ENCODE measurements at places on chromosomes 3 and 15.

DNA sequence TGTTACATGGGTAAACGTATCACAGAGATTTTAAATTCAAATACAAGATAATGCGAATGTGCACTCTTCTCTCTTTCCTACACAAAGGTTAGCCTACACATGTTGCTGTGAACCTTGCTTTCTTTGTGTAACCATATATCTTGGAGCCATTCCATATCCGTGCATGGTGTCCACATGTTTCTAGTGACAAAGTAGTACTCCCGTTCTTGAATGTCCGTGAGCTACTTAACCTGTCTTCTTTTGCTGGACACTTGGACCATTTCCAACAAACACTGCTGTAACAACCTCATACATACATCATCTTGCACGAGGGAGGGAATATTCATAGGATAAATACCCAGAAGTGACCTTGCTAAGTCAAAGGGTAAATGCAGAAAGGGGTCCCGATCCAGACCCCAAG is 75.0 kb downstream of the STRIT1 start:
- no peak for DNase-seq

DNA sequence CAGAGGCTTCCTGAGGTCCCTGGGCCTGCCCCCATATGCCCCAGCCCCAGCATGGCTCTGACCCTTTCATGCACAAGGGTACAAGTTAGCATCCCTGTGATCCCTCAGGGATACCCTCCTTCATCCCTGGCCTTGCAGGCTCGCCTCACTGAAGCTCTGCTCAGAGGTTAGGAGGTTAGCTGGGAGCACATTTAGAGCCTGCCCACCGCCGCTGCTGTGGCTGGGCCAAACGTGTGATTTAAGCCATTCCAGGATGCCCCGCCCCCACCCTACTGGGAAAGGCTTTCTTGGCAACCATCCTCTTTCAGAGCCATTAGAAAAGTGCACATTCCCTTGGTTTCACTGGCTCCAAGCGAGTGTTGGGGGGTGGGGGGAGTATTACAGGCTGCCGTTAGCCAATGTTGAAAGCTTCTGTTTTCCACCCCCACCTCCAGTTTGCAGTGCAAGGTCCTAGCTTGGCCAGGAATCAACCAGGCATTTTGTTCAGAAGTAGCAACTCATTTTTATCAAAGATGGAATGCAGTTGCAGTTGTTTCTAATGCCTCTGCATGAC is 6.3 kb upstream of the HES1 start:
- DNase-seq, result no peak

DNA sequence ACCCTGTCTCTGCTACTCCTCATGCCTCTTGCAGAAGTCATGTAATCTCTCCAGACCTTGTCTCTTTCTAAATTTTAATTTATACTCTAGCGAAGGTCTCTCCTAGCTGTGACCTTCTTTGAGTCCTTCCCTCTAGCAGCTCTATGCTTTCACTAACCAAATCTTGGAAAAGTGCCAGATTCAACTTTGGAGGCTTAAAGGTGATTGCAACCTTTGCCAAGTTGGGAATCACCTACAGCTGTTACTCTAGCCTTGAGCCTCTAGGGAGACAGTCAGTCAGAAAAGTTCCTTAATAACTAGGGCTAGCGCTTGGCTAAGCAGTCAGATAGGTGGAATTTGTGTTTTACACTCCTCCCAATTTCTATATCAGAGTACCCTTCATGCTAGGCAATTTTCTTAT is 46.1 kb upstream of the ABI3BP start:
- no peak for DNase-seq

DNA sequence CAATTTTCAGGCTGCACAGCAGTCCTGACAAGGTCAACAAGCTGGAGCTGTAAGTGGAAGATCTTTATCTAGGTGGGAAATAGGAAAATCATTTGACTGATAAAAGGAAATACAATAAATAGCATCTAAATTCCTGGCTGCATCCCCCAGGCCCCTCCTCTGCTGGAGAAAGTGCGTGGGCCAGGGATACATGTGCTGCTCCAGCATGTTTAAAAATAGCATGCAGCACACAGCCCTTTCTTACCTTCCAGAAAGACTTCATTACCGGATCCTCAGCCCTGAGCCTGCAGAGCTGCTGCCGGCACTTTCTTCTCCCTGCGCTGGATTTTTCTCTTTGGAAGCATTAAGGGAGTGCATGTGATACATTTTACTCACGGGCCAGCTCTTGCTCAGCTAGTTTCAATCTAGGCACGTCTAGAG is 77.3 kb downstream of the HMG20A start:
- DNase-seq, result no peak

GRCh38 chr15:39530480-39531342 is 50.2 kb upstream of the THBS1 start:
- DNase-seq, result no peak

GRCh38 chr3:9781551-9781950 is 10.7 kb downstream of the TADA3 start:
- no peak for DNase-seq

DNA sequence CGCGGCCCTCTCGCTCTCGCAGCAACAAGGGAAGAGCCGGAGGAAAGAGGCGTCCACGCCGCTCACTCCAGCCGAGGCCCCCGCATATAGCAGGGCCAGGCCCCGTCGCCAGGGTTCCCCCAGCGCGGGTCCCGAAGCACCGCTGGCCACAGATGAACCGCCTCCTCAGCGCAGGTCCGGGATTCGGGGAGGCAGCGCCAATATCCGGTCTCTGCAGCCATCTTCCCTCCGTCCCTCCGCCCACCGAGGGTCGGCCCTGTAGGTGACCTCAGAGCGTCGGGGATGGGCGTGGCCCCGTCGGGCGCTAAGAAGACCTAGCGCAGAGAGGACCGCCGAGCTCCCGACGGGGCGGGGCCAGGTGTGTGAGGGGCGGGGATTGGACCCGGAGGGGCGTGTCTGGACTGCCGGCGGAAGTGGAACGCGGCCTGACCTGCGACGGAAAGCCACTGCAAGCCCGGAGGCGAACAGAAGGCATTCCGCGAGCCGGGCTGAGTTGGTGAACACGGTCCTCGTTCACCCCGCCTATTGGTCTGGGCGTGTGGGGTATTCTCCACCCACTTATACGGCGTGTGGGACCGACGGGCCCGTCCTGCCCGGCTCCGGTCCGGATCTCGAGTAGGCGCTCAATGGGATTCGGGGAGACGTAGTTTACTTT is 26.8 kb upstream of the MTHFS start:
- DNase-seq, result peak; percentile 36

DNA sequence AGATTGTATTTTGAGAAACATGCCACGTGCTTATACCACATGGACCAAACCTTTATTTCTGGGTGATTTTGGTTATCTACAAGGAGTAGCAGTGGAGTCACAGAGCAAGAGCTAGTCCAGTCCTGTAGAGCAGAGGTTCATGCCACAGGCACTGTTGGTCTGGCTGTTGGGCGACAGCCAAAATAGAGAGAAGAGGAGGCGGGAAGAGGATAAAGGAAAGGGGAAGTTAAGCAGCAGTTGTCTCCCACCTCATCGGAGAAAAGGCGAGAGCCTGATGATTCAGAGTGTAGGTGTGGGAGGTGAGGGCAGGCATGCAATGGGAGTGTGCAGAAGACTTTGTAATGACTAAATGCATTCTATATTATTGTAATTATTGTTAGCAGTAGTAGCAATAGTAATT is 237.5 kb upstream of the ROPN1 start:
- DNase-seq, result no peak

GRCh38 chr3:73364517-73364916 is 260.2 kb downstream of the PDZRN3 start:
- DNase-seq, result no peak

DNA sequence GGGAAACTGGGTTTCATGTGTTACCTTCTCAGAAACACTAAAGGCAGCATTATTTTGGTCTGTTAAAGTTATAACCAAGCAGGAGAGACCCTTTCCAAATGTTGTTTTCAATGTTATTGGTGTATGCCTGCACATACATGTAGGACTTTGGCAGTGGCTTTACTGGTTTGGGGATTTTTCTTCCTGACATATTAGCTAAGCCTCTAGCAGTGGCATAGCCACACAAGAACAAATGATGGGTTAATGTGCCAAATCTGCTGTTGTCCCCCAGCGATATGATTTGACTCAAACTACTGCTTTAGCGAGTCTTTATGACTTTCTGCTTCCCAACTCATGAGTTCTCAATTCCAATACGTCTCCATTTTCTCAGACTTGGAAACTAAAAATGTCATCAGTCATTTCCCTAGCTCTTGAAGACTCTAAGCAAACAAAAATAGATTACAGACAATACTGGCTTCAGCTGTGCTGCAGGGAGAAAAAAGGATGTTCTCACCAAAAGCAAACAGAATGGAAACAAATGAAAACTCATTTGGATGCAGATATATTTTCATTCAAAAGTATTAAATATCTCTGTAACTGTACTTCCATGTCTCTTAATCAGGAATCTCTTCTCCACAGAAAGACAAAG is 29.6 kb downstream of the TPM1 start:
- DNase-seq, result no peak

DNA sequence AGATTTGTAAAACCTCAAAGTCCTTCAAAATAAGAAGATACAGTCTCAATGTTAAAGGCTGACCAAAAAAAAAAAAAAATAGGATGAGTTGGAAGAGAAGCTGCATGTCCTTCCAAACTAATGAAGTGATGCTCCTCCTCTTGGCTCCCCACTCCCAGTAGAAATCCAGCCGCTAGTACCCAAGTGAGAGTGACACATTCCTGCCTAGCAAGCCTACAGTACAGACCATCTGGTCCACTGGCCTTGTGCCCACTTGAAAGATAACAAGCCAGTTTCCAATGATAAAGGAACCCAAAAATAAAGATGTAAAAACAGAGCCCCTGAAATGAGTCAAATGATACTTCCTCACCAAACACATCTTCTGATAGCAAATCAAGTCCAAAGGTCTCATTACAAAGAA is 258.7 kb upstream of the NSMCE3 start:
- DNase-seq, result no peak

DNA sequence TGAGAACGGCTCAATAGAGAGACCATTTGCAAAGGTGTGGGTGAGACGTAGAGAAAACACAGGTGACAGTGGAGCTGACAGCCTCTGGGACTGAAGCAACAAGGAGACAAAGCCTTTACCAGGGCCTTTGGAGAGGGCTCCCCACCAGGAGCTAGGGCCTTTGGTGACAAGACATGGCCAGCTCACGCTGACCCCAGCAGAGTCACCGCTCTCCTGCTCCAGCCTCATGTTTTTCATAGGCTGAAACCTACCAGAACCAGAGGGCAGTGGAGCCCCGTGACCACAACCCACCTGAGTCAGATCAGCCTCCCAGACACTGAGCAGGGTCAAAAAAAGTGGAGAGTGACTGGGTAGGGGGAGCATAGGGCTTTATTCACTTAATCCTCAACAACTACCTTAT is 214.7 kb downstream of the SHQ1 start:
- DNase-seq, result no peak

DNA sequence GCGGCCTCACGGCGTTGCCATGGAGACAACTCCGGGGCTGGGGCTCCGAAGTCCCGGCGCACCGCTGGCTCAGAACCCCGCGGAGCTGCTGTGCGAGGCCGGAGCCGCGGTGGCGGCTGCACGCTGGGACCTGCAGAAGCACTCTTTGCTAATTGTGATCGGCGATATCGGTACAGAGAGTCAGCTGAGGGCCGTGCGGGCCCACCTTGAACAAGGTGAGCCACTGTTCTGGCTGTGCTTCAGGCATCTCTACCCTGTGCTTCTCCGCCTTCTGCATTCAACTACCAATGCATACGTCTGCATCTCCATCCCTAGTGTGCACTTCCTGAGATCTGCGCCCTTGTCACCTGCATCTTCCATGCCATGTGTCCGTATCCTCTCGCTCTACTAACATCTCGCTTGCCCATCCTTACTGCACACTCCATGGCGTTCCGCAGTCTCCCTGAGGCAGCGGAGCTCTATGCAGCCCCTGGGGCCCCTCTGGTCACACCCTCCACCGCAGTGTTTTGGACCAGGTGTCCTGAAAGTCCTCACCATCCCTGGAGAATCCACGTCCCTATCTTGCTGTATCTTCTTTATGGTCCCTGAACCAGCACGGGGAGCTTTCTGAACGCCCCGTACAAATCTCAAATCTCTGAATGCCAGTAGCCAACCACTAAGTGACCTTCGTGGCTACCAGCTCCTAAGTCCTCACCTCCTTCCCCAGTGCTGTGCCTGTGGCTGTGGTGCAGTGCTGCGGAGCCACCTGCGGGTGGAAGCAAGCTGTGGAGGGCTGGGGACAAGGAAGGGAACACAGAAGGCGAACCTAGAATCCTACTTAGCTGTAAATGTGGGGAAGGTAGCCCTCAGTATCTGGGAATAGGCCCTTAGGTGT is 6.2 kb upstream of the MAP1A start:
- DNase-seq, result no peak

GRCh38 chr15:27238209-27238608 is 267.2 kb downstream of the GABRG3 start:
- no peak for DNase-seq

DNA sequence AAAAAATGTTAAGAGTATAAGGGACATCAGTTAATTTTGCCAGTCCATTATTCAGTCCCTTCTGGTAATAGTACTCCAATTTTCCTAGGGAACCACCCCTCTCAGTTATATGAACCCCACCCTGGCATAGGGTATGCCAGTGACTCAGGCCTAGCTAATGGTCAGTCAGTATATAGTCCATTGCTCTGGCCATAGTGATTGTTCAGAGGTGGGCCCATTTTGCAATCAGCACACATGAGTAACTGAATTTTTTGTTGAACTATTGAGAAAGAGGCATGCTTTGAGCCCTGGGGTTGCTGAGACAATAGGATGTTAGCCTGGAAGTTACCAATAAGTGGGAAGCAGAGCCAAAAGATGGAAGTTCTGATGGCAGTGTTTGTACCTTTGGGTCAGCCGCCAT is 4.1 kb downstream of the LRCH3 start:
- DNase-seq, result no peak

DNA sequence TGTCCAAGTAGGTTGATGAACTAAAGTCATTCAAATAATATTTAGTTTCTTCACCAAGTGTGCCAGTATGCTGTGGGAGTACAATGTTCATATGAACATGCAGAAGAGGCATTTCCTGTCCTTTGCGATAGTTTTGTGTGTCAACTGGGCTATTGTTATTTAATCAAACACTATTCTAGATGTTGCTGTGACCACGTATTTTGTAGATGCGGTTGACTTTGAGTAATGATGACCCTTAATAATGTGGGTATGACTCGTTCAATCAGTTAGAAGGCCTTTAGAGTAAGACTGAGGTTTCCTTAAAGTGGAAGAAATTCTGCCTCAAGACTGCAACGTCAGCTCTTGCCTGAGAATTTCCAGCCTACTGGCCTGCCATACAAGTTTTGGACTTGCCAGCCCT is 470.7 kb upstream of the CBLB start:
- DNase-seq, result no peak

DNA sequence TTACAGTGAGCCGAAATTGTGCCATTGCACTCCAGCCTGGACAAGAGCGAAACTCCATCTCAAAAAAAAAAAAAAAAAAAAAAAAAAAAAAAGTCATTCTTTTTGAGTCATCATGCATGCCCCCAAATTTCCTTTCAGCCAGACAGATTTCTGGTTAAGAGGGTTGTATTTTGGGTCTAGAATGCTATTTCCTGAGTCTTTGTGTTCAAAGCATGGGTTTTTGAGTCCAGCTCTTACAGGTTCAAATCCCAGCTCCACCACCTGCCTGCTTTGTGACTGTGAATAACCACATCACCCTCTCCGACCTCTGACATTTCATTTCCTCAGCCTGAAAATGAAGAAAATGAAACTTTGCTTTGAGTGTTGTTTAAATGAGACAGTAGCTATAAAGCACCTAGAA is 9.3 kb upstream of the C15orf61 start:
- DNase-seq, result no peak

Measured in cortex of kidney (tissue), 1 donor.